Stimulated activated CD8-positive, alpha-beta memory T cell treated with anti-CD3 and anti-CD28 coated beads, Interleukin-15, amount 100 ng/mL, for 4 hours (primary cell): ENCODE measurements at places on chromosomes 13 and 19.

GRCh38 chr13:36903925-36904595 is 16.0 kb downstream of the SMAD9 start:
- no peak for DNase-seq

- no peak for DNase-seq
These were observed 7.7 kb downstream of the ATP7B start for GRCh38 chr13:52003541-52003940.

DNA sequence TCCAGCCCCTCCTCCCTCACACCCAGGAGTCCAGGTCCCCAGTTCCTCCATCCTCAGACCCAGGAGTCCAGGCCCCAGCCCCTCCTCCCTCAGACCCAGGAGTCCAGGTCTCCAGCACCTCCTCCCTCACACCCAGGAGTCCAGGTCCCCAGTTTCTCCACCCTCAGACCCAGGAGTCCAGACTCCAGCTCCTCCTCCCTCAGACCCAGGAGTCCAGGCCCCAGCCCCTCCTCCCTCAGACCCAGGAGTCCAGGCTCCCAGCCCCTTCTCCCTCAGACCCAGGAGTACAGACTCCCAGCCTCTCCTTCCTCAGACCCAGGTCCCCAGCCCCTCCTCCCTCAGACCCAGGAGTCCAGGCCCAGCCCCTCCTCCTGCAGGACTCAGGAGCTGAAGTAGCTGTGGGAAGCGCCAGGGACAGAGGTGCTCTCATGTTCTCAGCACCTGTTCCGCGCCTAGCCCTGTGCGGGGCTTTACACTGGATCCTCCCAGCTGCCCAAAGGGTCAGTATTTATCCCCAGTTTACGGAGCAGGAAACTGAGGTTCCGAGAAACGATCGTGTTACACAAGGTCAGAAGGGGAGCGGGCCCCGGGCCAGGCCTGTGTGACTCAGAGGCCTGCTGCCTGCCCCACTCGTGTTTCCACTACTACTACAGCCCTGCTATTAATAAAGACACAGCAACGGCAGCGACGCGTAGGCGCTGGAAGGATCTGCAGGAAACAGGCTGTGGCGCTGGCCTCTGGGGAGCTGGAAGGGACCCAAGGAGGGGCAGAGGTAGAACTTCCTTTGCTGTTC is 1.7 kb upstream of the SBK3 start:
- DNase-seq = no peak

DNA sequence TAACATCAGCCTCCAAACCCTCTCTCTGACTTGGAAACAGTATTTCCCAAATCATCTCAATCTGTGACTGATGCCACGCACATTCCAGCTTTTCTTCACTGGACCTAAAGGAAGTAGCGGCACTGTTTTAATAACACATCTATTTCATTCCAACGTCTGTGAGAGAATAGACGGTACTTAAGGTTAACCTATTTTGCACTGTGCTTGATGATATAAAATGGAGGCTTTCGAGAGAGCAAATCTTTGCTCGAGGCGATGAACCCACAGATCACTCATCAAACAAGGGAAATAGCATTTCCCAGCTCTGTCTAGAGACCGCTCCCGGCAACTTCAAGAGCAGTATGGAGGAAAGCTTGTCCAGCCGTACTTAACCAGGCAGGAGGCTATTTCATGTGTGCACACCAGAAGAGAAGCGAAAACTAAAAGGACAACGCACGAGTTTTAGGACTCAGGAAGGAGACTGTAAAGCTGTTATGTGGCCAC is 2.9 kb downstream of the UBL3 start:
- no peak for DNase-seq

DNA sequence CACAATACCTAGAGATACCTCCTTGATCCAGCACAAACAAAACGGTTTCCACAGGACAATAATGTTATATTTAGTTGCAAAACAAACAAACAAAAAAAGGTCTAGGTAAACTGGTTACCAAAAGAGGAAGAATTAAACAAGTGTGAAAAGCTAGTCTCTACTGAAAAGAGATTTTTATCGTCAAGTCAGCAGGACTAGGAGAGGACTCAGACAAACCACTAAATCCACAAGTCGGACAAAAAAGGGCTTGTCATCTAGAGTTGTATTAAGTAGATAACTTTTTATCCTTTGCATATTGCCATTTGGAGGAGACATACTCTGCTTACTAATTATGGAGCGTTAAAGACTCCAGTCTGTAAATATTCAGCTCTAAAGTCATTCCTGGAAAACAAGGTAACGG is 9.9 kb upstream of the KPNA3 start:
- no peak for DNase-seq

DNA sequence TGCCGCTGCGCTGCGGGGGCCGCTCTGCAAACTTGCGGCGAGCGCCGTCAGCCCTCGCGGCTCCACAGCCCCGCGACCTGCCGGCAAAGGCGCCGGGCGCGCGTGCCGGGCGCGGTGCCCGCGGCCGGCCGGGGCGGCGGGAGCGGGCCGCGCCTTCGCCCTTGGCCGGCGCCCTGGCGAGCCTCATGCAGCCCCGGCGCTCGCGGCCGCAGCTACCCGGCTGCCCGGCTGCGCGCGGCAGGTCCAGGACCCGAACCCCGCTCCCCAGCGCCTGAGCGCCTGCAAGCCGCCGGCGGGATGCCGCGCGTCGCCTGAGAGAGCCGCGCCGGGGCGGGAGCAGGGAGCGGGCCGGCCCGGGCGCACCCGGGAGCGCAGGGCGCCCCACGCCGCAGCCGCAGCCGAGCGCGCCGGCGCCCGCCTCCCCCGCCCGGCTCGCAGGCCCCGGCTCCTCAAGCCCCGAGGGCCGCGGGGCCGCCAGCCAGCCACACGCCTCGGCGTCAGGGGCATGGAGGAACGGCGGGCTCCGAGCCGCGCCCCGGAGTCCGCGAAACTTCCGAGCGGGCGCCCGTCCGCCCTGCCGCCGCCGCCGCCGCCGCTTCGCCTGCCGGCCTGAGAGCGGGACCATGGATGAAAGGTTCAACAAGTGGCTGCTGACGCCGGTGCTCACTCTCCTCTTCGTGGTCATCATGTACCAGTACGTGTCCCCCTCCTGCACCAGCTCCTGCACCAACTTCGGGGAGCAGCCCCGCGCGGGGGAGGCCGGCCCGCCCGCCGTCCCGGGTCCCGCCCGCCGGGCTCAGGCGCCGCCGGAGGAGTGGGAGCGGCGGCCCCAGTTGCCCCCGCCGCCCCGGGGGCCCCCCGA is 564 bp downstream of the HS6ST3 start:
- DNase-seq = no peak

- DNase-seq = peak; percentile 45
These were observed 1.8 kb downstream of the HMGB1 start for GRCh38 chr13:30463787-30464495.

DNA sequence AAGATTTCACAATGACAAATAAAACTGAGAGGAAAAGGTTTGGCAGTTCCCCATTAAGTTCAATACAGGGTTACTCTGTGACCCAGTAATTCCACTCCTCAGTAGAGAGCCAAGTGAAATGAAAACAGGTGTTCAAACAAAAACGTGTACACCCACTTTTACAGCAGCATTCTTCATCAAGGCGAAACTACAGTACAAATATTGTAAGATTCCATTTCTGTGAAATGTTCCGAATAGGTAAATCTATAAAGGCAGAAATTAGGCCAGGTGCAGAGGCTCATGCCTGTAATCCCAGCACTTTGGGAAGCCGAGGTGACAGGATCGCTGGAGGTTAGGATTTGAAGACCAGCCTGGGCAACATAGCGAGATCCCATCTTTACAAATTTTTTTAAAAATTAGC is 8.9 kb upstream of the GDF15 start:
- DNase-seq = no peak

GRCh38 chr19:18311502-18312091 is 11.3 kb downstream of the LSM4 start:
- no peak for DNase-seq

- no peak for DNase-seq
These were observed 9.5 kb upstream of the TYK2 start for GRCh38 chr19:10389863-10390262.

GRCh38 chr19:55322204-55322885 is 2.8 kb downstream of the TMEM150B start:
- no peak for DNase-seq

DNA sequence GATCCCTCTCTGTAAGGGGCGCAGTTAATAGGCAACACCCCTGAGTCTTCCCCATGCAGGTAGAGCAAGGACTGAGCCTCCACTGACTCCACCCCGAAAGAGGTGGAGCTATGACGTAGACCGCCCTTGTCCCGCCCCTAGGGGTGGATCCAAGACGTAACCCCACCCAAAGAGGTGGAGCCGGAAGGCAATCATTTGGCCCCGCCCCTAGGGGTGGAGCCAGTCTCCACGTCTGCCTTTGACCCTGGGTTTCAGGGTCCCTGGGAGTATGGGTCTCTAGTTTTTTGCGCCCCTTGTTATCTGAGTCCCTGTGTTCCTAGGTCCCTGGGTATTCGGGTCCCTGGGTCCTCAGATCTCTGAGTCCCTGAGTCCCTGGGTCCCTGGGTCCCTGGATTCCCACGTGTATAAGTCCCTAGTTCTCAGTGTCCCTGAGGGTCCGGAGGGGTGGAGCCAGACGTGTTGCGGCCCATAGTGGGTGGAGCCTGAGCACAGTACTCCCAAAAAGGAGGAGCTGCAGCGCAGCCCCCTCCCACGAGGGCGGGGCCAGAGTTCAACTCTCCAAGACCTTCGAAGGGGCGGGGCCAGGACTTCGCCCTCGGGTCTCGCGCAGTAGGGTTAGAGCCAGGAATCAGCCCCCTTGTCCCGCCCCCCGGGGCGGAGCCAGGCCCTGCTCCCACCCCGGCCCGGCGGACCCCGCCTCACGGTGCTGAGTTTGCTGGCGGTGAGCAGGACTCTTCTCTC is 5.3 kb downstream of the DENND1C start:
- no peak for DNase-seq

DNA sequence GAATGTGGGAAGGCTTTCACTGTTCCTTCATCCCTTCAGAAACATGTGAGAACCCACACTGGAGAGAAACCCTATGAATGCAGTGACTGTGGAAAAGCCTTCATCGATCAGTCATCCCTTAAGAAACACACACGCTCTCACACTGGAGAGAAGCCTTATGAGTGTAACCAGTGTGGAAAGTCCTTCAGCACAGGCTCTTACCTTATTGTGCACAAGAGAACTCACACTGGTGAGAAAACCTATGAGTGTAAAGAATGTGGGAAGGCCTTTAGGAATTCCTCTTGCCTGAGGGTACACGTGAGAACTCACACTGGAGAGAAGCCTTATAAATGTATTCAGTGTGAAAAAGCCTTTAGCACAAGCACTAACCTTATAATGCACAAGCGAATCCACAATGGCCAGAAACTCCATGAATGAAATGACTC is 18.6 kb downstream of the ZNF177 start:
- DNase-seq = no peak

DNA sequence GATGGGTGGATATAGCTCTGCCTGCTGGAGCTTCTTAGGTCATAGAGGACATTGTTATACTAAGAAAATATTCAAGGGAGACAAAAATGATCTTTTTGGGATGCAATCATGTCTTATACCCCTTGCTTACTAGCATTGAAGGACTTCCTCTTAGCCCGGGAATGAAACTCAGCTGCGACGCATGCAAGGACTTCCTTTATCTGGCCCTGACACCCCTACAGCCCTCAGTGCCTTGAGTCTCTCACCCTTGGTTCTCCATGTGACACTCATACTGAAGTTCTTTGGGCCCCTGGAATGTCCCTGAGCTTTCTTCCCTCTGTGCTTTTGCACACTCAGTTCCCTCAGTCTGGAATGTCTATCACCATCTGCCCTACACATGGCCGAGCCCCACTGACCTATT is 72.5 kb upstream of the MTIF3 start:
- no peak for DNase-seq

DNA sequence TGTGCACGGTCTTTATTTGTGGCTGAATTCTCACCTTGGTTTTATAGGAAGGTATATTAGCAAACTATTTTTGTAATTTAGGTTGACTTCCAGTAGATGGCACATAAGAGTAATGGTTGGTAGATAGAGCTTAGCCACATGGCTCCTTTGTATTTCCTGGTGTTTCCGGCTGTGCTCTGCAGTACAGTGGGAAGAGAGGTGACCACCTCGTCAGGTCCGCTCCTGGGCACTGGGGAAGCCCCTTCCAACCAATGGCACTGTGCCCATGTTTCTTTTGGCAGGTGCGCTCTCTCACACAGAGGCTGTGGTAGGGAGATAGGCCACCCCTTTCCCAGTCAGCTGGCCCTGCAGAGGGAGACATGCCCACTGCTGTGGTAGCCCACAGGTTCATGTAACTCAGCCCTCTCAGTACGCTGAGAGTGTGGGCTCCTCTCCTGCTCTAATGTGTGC is 74.3 kb upstream of the ATP12A start:
- no peak for DNase-seq

DNA sequence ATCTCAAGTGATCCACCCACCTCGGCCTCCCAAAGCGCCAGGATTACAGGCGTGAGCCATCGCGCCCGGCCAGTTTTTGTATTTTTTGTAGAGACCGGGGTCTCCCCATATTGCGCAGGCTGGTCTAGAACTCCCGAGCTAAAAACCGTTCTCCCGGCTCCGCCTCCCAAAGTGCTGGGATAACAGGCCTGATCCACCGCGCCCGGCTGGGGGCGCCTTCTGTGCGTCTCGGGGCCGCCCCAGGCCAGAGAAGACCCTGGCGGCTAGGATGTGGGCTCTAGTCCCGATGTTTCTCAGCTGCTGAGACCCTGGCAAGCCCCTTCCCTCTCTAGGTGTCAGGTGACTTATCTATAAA is 3.6 kb downstream of the ARHGAP45 start:
- DNase-seq = no peak

GRCh38 chr19:7926021-7926726 is at the start of gene CTXN1:
Gene CTXN1 (minus strand): TSS chr19:7926135. CDS start chr19:7925538, 597 bp downstream.
- DNase-seq = peak; percentile 42

DNA sequence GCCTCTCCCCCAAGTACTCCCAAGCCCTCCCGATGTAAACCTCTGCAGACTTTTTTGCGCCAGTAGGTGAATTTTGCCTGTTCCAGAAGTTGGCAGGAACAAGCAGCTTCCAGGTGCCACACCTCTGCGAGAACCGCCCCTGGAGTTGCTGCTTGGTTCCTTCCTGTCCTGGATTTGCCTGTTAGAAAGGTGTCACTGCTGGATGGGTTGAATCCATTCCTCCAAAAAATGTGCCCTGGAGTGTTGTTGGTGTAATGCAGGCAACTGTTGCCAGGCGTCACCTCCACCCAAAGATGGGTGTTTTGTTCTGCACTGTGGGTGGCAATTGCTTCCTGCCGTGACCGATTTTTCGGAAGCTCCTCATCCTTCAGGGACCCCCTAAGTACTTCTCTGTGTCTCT is 5.7 kb downstream of the PGPEP1 start:
- DNase-seq = no peak

DNA sequence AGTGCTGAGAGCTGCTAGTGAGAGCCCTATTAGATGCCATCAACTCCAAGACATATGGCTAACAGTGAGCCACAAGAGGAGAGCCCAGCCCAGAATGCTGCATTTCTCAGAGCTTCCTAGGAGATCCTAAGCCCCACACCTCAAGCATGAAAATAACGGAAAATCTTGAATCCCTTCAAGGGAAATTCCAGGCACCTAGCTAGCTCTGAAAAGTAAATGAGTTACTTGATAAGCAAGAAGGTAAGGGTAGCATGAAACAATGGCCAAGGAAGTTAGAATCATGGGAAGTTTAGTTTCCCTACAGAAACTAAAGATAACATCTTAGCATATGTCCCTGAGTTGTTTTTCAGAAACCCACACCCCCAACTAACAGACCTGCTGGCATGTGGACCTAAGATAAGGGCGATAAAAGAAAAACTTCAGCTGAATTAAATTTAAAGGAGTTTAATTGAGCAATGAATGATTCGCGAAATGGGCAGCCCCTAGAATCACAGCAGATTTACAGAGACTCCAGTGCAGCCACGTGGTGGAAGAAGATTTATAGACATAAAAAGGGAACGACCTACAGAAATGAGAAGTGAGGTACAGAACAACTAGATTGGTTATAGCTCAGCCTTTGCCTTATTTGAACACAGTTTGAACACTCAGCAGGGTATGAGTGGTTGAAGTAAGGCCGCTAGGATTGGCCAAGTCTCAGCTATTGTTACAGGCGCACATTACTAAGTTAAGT is 301.3 kb upstream of the DACH1 start:
- no peak for DNase-seq
